Activated T-cell treated with anti-CD3 and anti-CD28 coated beads for 48 hours (primary cell): ENCODE measurements at places on chromosomes 13 and 19.

- no peak for DNase-seq
Measured at GRCh38 chr13:58991826-58992477, 1171.8 kb downstream of the DIAPH3 start.

DNA sequence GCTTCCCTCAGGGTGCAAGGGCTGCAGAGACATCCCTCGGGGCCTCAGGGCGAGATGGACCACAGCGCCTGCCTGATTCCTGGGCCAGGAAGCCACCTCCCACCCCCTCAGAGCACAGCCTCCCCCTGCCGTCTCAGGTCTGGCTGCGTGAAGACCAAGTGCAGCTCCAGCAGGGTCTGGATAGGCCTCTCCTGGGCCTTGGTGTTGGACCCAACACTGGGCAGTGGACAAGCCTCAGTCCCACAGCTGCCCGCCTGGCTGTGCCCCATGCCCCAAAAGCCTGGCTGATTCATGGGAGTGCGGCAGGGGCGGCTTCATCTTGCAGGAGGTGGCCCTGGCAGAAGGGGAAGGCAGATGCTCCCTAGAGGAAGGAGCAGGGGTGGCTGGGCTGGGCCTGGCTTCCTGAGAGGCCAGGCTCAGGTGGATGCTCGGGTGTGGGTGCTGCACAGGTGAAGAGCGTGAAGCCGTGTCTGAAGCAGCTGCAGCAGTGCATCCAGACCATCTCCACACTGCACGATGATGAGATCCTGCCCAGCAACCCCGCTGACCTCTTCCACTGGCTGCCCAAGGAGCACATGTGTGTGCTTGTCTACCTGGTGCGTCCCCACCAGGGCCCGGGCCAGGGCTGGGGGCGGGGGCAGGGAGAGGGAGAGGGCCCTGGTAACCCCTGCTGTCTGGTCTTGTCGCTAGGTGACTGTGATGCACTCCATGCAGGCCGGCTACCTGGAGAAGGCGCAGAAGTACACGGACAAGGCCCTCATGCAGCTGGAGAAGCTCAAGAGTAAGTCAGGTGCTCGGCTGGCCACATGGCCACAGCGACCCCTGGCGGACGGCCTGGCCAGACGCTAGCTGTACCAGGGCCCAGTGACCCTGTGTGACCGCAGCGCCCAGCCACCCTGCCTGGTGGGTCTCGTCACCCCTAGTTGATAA lies 21.7 kb downstream of the MAU2 start:
- DNase-seq = no peak

DNA sequence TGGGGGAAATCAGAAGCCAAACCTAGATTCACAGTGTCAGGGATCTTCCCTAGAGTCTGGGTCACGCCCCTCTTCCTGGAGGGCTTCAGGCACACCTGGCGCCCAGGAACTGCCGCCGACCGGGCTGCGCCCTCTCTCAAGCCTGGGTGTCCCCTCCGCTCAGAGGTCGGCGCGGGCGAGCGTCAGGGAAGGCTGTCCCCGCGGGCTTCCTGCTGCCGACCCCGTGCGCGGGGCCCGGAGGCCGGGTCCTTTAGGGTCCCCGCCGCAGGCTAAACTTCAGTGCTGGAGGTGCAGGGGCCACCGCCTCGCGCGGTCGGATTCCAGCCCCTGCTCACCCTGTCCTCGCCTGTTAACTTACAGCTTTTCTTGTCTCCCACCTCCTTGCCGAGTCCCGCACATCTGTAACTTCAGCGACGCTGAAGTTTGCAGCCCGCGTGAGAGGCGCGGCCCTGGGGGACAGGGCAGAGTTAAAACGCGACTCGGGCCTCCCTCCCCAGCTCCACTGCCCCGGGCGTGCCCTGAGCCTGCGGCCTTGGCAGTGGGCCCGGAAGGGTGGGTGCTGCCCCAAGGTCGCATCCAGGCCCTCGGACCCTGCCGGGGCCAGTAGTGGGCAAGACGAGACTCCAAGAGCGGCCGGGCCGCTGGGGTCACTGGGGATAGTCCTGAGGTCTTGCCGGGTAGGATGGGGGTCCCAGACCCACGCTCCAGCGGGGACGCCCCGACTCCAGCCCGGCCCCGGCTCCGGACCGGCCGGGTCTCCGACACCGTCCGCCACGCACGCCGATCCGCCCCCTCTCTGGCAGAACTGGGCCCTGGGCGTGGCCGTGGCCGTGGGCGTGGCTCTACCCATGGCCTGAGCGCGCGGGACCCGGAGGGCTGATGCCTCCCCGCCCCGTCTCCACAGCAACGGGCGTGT lies 95.6 kb upstream of the ZNF98 start:
- no peak for DNase-seq

DNA sequence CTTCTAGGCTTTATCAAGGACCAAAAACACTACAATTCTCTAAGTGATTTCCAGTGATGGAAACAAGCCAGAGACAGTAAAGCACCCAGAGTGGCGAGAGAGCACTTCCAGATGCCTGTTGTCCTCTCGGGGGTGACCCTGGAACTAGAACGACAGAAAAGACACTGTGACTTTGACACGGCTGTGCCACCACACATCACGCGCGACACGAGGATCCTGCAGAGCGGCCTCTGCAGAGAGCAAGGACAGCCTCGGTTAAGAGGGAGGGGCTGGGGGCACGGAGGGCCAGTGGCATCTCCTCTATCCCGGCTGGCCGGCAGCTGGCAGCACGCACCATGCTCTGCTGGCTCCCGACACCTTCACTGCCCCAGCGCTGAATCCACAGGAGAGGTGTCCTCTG lies 42.3 kb downstream of the SUGP2 start:
- DNase-seq = no peak

- DNase-seq = peak; percentile 85
Measured at GRCh38 chr19:13861714-13862531, 15.0 kb upstream of the NANOS3 start.
